Cerebellum (tissue), 4 donors: ENCODE measurements at places on chromosomes 6 and 20.

GRCh38 chr6:10355115-10355702 is 59.7 kb downstream of the TFAP2A start:
- DNase-seq: no peak

- no peak for DNase-seq
Observed at GRCh38 chr6:117397536-117398227, 28.1 kb downstream of the ROS1 start.

GRCh38 chr6:128883906-128884305 is 968 bp downstream of the LAMA2 start:
- no peak for DNase-seq

DNA sequence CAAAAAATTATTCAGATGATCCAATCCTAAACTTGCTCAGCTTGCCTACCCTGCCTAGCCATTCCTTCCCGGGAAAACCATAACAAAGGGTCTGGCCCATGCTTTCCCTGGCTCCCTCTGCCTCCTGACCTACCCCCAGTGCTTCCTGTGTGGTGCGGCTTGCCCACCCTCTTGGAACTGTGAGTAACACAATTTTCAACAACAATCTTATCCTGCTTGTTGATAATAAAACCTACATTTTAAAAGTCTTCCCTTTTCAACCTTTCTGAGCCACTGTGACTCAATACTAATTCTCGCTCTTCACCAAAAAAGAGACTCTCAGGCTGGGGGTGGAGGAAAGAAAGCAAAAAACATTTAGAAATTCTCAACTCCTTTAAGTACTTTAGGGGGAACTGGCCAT is 18.0 kb downstream of the EXOC2 start:
- DNase-seq: no peak

DNA sequence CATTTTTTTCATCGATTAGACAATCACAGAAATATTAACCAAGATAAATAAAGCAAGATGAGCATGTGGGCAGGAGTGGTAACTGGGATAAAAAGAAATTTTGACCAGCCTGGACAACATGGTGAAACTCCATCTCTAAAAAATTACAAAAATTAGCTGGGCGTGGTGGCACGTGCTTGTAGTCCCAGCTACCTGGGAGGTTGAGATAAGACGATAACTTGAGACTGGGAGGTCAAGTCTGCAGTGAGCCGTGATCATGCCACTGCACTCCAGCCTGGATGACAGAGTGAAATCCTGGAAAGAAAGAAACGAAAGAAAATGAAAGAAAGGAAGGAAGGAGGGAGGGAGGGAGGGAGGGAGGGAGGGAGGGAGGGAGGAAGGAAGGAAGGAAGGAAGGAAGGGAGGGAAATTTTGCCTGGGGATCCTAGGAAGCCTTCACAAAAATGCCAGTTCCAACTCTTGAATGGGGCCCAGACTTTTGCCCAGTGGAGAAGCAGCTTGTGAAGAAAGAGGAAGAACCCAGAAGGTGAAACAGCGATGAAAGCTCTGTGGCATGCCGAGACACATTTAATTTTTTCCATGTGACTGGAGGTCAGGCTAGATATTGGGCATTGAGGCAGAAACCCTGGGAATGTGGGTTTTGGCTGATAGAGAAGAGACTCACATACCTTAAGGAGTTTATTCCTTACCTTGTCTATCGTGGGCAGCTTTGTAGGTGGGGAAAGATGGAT is 20.3 kb downstream of the CCDC170 start:
- no peak for DNase-seq

DNA sequence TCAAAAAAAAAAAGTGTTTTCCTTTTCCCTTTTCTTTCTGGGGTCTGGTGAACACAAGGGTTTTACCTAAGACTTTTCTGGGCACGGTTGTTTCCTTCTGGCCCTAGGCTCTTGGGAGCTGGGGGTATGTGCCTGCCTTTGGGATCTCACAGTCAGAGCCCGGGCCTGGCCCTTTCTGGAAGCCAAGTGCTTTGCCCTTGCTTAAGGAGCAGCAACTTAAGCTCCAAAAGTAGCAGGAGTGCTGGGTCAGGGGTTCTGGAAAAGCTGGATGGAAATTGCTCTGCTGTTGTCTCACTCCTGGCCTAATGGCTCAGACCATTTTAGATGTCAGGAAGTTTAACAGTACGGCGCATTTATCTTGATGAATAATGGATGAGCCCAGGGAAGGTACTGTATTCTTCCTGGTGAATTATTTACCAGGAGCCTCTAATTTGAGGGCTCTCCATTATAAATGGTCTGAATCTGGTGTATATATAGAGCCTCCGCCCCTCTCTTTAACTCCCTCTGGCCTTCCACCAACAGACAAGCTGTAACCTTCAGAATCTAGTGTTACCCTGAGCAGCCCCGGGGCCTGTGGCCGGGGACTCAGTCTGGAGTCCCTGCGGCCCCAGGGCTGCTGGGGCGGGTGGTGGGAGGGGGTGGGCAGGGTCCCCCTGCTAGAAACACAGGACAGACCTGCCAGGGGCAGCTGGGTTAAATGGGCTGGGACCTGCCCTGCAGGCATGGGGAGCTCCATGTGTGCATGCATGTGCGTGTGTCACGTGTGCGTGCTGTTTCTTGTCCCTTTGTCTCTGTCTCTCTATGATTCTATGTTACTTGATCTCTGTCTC is 37.5 kb downstream of the PTK7 start:
- no peak for DNase-seq

DNA sequence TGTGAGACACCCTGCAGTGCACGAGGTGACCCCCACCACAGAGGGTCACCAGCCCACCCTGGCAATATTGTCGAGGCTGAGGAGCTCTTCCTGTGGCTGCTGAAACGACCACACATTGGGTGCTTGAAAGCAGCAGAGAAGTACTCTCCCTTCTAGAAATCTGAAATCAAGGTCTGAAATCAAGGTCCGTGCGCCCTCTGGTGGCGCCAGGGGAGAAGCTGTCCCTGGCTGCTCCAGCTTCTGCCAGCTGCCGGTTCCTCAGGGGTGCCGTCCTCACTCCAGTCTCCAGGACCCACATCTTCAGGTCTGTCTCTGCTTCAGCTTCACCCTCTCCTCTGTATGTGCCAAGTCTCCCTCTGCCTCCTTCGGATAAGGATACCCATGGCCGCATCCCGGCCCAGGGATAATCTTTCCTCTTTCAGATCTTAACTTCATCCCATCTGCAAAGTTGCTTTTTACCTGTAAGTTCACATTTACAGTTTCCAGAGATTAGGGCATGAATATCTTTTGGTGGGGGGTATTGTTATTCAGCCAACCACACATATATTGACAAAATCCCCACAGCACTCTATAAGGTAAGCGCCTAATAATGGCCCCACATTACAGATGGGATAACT is 108.3 kb upstream of the PHACTR3 start:
- peak; percentile 75 for DNase-seq

DNA sequence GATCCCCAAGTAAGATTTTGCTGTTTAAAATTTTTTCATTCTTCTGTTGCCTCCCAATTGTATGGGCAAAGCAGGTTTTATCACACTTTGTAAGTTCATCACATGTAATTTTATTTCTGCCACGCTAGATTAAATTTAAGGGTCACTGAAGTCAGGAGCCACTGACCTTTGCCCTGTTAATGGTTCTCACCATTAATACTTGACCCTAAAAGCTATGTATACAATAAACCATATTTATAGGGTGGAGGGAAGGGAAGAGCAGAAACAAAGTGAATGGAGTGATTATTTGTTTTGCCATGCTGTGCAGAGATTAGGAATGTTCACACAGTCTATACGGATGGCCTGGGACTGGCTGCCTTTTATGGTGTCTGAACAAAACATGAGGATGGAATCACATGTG is 186.7 kb downstream of the BMP2 start:
- no peak for DNase-seq

GRCh38 chr6:152386131-152386530 is 251.0 kb downstream of the SYNE1 start:
- no peak for DNase-seq

DNA sequence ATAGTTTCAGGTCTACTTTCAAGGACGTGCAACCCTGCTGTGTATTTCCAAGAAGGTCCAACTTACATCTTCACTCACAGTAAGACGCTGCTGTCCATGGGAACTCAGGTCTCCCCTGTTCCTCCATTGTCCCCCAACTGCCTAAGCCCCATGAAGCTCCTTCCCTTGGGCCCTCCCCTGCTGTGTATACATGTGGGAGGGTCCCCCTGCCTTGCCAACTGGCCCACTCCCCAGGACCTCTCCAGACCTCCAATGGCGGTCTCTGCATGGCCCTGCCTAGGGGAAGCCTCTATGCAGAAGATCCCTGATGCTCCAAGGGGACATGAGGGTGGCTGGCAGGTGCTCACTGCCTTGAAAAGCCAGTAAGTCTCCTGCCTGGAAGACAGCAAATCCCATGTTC is 186.7 kb upstream of the CST7 start:
- no peak for DNase-seq

DNA sequence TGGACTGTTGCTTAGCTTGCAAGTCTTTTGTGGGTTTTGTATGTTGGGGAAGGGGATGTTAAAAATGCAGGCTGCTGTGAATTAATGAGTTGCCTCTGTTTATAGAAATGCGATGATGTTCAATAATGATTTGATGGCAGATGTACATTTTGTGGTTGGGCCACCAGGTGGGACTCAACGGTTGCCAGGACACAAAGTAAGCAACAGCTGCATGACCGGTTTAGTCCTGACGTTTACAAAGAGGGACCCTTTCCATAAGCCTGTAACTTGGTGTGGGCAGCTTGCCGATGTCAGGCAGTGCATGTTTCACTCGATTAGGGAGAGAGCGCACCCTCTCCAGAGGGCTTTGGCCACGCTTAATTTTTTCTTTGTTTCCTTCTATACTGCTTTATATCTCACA is 1.3 kb downstream of the BTBD3 start:
- no peak for DNase-seq

GRCh38 chr6:27133281-27134227 is 113.9 kb upstream of the PRSS16 start:
- no peak for DNase-seq

GRCh38 chr6:40661726-40662125 is 74.6 kb upstream of the LRFN2 start:
- no peak for DNase-seq

- no peak for DNase-seq
Observed at GRCh38 chr20:31560746-31561598, 44.1 kb upstream of the ID1 start.

GRCh38 chr6:16765235-16765634 is 4.0 kb upstream of the ATXN1 start:
- no peak for DNase-seq

GRCh38 chr6:150876598-150876997 is 11.1 kb downstream of the MTHFD1L start:
- peak; percentile 86 for DNase-seq

DNA sequence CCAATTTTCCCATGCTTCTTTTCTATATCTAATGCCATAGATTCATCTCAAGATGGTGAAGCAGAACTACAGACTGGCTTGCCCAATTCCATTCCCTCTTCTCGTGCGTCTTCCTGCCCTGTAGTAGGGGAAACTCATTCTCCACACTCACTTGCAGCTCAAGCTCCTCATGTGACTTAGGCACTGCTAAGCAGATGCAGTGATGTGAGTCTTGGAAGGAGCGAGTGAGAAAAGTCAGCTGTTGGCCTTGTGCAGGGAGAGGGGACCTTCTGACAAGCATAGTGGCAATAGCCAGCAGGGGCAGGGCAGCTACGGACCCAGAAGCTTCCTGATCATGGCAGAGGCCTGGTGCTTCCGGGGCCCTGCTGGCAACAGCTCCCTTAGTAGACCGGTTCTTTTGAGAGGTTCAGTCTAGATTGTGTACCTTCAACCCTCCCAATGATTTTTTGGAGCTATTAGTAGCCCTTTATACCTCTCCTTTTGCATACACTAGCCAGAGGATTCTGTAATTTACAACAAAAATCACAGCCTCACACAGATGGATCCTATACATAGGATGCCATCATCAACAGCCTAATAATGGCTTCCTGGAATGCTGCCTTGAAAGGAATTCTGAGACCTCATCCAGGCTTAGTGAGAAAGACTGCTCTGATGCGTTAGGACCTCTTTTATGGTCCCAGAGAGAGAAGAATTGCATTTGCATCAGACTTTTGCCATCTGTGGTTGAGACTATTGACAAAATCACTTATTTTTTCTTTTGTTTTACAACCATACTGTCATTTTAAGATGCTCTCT is 121.5 kb upstream of the RIPOR2 start:
- DNase-seq: no peak

DNA sequence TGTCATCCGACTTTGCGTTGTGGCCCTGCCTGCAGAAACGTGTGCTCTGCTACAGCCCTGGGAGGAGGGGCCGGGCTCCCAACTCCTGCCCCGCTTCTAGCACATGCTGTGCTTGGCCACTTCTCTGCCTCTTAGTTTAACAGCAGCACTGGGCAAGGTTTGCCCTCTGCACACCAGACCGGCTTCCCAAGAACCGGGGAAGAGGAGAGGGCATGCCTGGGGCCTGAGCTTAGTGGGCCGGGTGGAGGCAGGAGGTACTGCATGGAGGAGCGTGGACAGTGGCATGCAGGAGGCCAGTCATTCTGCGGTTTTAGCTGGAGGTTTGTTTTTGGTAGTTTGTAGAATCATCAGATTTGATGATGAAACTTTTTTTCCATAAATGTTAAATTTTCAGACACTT is 45.5 kb downstream of the CEP43 start:
- DNase-seq: no peak

DNA sequence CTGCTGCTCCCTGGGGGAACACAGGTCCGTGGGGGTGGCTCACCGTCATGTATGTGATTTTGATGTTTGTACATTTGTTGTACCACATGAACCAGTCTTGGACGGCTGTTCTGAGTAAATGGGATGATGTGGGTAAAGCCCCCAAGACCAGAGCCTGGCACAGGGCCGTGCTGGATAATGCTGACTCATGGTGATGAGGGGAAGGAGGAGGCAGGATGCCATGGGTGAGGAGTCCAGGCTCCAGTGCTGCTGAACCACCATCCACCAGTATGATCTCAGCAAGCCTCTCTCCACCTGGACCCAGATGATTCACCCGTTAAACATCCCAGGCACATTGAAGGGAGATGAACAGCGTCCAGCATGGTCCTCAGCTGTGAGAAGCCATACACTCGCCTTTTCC is 9.6 kb upstream of the APCDD1L start:
- DNase-seq: no peak

DNA sequence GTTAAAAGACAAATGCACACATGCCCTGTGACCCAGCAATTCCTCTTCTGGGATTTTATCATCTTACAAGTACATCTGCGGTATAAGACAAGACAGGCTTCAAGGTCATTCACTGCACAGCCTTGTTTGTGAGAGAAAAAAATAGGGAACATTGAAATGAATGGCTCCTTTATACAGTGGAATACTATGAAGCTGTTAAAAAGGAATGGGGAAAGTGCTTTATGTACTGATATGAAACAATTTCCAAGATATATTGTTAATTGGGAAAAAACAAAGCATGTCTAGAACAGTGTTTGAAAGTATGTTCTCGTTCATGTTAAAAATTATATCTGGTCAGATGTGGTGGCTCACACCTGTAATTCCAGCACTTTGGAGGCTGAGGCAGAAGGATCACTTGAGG is 25.4 kb downstream of the PDRG1 start:
- no peak for DNase-seq

GRCh38 chr6:94623586-94623985 is 953.7 kb upstream of the MANEA start:
- DNase-seq: peak; percentile 62

DNA sequence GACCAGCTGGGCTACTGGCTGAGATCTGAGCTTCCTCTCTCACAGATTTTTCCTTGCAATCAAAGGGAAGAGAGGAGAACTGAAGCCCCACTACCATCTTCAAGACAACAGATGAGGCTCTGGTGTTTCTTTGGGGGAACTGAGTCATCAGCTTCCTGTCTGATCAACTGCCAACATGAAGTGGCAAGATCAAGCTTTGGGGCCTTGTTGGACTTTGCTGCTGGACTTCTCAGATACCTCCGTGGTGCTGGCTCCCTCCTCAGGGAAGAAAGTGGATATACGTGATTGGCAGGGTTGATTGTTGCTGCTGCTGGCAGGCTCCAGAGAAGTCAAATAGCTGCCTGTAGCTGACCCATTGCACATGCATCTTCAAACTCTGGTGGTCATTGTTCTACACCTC is 3.6 kb upstream of the TOX2 start:
- no peak for DNase-seq
